Right renal cortex interstitium (tissue), 3 donors: ENCODE measurements at places on chromosomes 16 and 17.

GRCh38 chr16:87101903-87102302 is 215.3 kb downstream of the C16orf95 start:
- DNase-seq: no peak

DNA sequence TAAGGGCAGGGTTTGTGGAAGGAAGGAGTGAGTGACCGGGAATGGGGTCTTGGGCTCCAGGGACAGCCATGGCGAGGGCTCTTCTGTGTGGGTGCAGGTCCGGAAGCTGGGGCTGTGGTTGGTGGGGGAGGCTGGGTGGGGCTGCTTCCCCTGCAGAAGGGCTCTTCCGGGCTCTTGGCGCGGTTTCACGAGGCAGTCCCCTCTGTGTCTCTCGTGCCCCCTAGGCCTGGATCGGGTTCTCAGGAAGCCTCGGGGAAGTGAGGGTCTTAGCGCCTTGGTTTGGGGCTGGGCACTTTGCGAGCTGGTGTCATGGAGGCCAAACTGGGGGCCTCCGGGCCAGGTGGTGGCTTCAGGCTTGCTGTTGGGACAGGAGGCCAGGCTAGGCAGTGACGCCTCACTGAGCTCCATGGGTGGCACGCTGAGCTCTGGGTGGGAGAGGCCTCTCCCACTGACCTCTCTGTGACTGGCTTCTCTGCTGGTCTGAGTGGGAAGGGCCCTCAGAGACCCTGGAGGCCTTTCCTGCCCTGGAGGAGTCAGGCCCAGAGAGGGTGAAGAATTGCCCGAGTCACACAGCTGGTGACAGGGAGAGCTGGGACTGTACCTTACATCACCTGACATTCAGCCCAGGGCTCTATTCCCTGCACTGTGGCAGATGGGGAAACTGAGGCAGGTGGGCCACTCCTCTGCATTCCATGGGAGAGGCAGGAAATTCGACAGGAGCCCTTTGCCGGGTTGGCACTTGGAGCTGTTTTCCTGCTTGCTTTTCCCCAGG is 8.2 kb downstream of the ADCY7 start:
- DNase-seq: no peak

DNA sequence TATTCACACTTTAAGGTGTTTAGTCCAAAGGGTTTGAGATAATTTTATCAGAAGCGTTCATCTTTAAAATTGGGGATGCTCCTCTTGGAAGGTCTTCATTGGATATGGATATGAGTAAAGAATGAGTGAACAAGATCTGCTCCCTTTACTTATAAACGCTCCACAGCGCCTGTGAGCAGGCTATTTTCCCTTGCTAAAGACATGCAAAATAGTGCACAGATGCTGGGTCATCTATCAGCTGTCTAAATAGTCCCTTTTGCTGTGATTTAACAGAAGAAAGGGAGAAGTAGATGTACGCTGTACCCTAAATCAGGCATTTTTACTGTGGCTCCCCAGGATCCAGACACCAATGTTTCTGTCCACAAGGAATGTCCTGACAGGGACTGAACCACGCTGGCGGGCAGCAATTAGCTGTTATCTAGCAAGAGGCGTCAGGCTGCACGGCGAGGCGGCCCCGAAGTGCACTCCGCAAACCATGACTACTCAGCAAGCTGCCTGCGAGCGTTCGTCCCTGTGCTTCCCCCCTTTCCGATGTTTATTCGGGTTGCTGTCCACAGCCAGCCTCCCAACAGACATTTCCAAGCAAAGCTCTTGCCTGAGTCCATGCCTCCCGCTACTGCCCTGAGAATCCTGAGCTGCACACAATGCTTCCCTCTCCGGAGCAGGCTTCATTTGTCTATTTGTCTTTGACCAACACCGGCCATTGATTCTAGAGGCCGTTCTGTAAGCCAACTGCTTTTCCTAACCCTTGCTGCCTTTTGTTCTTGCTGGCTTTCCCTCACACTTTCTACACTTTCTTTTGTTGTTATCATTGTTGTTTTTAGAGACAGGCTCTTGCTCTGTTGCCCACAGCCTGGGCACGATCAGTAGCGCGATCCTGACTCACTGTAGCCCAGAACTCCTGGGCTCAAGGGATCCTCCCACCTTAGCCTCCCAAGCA is 55.7 kb upstream of the CNEP1R1 start:
- no peak for DNase-seq

DNA sequence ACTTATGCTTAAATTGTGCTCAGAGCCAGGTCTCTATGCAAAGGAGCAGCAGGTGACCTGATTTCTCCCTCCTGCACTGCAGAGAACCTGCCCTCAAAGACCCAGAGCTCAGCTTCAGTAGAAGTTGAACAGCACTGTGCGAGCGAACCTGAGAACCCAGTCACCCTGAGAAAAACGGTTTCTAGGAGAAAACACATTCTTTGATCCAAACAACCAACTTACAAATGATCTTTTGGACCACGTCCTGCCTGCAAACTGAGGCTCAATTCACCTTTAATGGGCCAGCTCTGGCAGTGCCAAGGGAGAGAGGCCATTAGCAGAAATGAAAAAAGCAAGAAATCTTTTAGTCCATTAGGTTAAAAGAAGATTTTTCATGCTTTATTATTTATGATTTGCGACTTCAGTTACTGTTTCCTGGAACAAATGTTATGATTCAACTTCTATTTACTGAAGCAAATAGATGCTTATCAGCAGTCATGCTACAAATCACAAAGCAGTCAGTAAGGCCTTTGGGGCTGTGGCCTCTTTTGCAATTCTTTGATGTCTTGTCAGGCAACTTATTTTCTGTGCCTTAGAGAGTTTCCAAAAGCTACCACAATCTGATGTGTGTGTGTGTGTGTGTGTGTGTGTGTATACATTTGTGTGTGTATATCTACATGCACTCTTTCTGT is 65.7 kb upstream of the LRRC37A3 start:
- no peak for DNase-seq

DNA sequence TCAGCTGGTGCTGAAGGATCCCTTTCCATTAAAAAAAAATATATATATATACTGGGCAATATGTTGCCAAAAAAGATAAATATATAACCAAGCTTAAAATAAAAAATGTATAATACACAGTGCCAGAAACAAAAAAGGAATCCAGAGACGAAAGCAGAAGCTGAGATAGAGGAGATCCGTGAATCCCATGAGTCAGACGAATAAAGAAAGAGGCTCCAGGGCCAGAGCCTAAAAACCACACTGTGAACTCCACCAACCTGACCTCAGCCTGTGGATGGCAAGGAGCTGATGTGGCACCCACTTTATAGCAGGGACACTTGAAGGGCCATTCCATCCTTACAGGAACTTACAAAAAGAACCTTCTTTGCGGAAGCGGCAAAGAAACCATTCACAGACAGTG is 34.8 kb downstream of the PITPNM3 start:
- no peak for DNase-seq

- DNase-seq: no peak
These were observed 17.2 kb upstream of the ALOX15 start for GRCh38 chr17:4658478-4659305.

GRCh38 chr16:50246299-50247122 is 19.8 kb upstream of the ADCY7 start:
- DNase-seq: no peak

- DNase-seq: no peak
These were observed 54.8 kb downstream of the OR1D5 start for GRCh38 chr17:3008336-3009288.

DNA sequence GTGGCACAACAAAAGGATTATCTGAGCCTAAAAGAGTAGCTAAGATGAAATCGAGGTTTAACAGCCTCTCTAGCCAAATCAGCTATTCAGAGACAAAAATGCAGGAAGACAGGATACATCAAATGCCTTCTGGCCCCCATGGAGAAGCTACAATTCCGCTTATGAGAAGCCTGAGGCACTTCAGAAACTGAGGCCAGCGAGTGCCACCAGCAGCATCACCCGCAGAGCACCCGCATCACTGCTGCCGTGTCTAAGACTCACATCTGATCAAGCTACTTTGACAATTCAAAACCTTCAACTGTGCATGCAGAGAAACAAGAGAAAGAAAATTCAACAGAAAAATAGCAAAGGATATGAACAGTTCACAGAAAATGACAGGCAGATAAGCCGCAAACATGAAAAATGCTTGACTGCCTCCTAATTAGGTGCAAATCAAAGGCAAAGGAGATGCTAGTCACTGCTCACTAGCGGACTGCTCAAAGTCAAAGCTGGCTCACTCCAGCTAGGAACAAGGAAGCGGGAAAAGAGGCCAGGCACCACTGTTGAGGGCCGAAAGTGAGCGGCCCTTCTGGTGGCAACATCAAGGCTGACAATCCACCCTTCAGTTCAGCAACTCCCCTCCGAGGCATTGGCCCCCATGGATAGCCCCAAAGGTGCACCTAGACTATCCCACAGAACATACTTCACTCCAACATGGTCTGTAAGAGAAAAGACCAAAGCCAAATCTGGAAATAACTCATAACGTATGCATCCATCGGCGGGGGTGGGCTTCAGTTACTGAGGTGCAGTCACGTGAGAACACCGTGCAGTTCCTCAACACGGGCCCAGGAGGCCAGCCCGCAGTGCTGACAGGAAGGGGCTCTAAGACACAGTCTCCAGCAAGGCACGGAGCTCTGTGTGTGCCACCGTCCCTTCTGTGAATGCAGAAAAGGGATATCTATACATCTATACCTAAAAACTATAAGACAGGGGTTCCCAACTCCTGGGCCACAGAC is 12.0 kb downstream of the MTHFSD start:
- no peak for DNase-seq

DNA sequence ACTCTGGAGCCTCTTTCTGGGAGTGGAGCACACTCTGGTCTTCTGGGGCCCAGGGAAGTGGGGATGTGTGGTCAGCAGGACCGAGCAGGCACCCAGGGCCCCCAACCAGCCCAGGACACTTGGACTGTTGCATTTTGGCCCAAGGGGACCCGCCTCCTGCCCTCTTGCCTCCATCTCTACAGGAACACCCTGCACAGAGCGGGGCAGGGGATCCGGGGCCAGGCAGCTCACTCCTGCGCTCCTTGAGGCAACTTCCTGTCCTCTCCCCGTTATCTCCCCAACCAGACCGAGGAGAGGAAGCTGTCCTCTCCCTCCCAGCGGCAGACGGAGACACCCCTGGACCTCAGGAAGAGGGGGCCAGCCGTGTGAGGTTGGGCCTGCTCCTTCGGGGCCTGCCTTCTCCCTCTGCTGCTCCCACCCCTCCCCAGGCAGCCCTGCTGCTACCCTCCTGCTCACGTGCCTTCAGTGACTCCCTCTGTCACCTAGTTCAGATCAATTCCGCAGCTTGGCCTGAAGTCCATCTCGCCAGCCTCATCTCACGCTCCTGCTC is 10.0 kb upstream of the ATP2A3 start:
- DNase-seq: no peak

- DNase-seq: peak; percentile 18
These were observed 9.2 kb downstream of the KDM6B start for GRCh38 chr17:7843257-7843535.

DNA sequence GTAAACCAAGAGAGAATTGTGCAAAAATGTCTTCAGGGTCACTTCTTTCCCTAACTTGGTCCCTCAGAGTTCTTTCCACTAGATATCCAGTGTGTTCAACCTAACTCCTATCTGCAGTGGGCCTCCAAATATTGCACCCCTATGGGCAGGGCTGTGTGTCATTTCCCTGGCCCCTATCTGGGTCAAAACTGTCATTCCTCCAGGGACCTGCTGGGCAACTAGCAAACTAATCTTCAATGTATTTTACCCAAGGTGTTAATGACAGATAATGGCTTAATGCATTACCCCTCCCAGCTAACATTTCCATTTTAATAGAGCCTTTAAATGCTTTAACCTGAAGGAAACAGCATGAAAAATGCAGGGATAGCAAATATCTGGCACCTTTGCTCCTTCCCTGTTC is 25.8 kb upstream of the SKAP1 start:
- no peak for DNase-seq

GRCh38 chr17:75688209-75688825 is 21.2 kb downstream of the SAP30BP start:
- no peak for DNase-seq

DNA sequence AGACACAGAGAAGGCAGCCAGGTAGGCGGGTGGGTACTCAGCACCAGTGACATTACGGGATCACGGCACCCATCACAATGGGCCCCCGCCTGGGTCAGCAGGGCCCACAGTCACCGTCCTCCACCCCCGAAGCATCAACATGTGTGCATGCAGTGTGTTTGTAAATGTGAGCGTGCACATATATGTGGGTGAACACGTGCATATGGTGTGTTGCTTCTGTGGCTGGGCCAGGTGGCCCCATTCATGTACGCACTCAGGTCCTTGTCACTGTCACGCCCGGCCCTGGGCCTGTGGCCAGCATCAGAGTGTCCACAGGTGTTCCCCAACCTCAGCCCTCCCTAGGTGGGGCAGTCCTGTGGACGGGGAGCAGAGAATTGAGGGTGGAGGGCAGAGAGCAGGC is 37.1 kb downstream of the TNFRSF13B start:
- DNase-seq: no peak

GRCh38 chr17:29066606-29067005 is 23.7 kb downstream of the PIPOX start:
- no peak for DNase-seq

DNA sequence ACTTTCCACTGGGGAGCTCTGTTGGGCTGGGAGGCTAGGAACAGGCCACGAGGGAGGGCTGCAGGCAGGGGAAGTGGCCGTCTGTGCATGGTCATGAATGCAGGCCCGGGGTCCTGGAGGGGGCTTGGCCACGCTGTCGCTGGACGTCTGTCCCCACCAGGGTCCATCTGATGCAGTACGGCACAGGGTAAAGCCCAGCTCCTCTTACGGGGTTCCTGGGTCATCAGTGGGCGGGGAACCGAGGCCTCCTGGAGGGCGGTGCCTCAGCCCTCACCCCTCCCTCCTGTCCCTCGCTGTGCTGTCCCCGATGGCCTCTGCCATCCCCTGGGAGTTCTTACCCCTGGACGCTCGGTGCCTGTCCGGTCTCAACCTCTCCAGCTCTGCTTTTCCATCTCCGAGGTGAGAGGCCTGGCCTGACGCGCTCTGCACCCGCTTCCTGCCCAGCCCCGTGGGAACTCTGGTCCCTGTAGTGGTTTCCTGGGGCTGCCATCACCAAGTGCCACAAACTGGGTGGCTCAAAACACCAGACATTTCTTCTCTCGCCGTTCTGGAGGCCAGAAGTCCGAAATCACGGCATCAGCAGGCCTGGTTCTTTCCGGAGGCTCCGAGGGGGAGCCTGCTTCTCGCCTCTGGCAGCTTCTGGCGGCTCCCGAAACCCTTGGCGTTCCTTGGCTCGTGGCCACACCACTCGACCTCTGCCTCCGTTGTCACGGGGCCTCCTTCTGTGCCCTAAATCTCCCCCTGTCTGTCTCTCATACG is 182.8 kb downstream of the SEC14L1 start:
- no peak for DNase-seq

DNA sequence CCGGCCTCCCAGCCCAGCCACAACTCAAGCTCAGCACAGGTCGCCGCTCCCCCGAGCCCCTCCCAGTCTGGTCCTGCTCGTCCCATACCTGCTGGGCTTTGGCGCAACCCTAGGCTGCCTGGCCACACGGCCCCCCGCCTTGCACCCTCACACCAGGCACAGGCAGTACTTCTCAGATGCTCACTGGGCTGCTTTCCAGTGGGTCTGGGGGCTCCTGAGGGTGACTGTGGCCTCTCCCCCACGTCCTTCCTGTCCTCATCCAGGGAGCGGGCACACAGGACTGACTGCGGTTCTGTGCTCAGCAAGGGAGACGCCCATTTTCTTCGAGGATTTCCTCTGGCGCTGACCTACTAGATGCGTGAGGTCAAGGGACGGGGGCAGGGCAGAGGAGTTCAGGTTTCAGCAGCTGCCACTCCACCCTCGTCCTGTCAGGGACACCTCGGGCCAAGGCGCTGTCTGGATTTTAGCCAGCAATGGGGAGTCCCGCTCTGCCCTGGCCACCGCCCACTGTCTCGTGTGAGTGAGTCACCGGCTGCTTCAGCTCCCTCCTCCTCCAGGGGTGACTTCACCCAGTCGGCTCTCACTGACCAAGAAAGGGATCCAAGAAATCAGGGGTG is 115.8 kb downstream of the NPIPB11 start:
- no peak for DNase-seq

- DNase-seq: no peak
These were observed 168.2 kb downstream of the CYLD start for GRCh38 chr16:50909831-50910735.
